Lung (tissue), 17 donors: ENCODE measurements at places on chromosomes 12 and 14. TPM values are rescaled to one million over a fixed set of nuclear protein-coding genes. Genes with fewer than 3 reads are reported as not detected.

GRCh38 chr12:48183876-48184548, 568 bp downstream of the CCDC184 start:
- DNase-seq, result no peak

DNA sequence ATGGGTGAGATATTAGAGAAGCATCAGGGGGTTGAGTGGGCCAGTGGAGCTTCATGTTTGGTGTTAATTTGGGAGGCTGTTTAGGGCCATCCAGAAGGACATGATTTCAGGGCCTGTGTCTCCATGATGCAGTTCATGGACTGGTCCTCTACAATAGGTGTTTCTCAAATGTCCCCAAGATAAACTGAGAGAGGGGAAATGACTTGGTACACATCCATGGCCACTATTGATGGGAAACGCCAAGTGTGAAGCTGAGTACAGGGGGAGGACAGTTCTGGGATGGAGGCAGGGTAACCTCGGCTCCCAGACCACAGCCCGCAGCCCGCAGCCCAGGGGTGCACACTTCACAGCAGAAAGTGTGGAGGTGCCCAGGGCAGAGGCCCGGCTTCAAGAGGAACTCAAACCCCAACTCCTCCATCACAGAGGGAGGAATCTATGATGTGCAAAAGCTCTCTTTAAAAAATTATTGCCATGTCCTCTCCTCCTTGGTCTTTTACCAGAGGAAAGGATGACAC, 33.3 kb downstream of the CACNA2D4 start:
- DNase-seq, result no peak

GRCh38 chr14:50967103-50967502, 22.8 kb upstream of the PYGL start:
- DNase-seq, result no peak

GPR137C gene
- 0.71 TPM for total RNA-seq

YEATS4 gene
- 14.9 TPM for total RNA-seq

DNA sequence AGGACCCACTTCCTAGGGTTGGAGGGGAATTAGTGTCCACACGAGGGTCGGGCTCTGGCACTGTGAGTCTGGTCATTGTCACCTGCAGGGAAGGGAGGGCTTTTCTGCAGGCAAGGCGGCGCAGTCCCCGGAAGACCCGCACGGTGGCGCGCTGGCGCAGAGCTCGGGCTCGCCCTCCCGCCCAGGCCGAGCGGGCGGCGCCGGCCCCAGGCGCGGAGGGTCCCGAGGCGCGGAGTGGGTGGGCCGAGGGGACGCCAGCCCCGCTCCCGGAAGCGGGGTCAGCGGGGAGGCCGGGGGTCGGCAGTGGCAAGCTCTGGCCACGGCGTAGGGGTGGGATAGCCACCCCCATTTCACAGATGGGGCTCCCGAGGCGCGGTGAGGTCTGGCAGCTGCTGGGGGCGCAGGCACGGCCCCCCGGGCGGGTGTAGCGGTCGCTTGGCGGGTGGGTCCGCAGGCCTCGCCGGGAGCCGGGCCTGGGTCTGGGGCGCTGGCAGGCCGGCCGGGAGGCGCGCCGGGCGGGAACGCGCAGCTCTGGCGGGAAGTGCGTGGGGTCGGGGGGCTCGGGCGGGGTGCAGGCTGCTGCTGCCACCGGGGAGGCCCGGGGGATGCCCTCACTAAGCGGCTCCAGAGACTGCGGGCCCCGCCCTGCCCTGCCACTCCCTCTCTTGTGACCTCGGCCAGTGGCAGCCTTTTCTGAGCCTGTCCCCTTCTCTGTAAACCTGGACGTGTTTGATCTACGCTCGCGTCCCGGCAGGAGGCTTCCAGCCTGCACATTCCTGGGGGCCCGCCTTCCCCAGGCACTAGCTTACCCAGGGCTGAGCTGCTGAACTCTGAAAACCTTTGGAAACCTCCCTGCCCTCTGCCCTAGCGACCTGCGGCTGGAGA, 46.1 kb downstream of the CYP46A1 start:
- DNase-seq, result peak; percentile 81

GRCh38 chr12:15404485-15404884, 82.2 kb downstream of the PTPRO start:
- no peak for DNase-seq
